Activated naive CD4-positive, alpha-beta T cell treated with anti-CD3 and anti-CD28 coated beads for 36 hours (primary cell): ENCODE measurements at places on chromosomes 2 and 18. TPM values are rescaled to one million over a fixed set of nuclear protein-coding genes. Genes with fewer than 3 reads are reported as not detected.

SERPINB7 gene
- not detected for total RNA-seq

- H3K27ac ChIP-seq, result no peak overlapping the region
- no peak for DNase-seq
- no peaks in the 10 kb centered on the region for H3K36me3 ChIP-seq
These were observed 637.7 kb upstream of the ID2 start for GRCh38 chr2:8044046-8044594.

ABCB11 gene
- total RNA-seq, result not detected

GRCh38 chr18:10497206-10497749 lies 28.5 kb upstream of the NAPG start:
- peaks cover 7% of the 10 kb centered on the region for H3K4me1 ChIP-seq
- no peak overlapping the region for H3K27ac ChIP-seq
- H3K4me3 ChIP-seq, result no peak overlapping the region
- DNase-seq, result no peak

DNA sequence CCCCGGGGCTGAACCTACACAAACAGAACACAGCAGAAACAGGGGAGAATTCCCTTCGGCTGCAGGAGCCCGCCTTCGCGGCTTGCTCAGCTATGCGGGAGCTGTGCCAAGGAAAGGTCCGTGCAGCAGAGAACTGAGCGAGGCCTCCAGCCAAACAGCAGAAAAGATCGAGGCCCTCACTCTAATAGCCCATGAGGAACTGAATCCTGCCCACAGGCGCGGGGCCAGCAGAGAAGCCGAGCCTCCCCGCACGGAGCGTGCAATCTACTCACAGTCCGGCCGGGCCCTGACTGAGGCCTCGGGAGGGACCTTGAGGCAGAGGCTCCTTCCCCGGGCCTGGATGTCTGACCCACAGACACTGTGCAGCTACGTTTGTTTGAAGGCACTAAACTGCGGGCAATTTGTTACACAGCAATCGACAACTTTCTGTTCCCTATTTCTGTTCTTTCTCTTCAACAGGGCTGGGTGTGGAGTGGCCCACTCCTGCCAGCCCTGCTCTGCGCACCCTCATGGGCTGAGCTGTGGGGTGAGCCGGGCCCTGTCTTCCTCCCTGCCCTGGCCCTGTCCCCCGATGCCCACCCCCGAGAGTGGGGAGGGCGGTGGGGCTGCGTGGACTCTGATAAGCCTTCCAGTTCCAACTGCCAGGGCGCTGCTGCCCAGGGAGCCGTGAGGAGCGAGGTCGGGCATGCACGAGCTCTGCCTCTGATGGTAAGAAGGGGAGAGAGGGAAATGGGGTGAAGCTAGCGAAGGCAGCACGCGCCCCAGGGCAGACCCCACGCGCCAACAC lies 13.7 kb downstream of the HES6 start:
- H3K4me3 ChIP-seq, result no peak overlapping the region
- DNase-seq, result no peak
- peaks cover 1% of the 10 kb centered on the region for H3K36me3 ChIP-seq

GRCh38 chr18:62335494-62335893 lies 10.4 kb downstream of the TNFRSF11A start:
- no peaks in the 10 kb centered on the region for H3K36me3 ChIP-seq
- H3K4me3 ChIP-seq, result no peak overlapping the region
- peaks cover 15% of the 10 kb centered on the region for H3K27me3 ChIP-seq
- peaks cover 8% of the 10 kb centered on the region for H3K4me1 ChIP-seq
- H3K27ac ChIP-seq, result no peak overlapping the region

RETREG2 gene
- 44.1 TPM for total RNA-seq

UNC80 gene
- total RNA-seq, result not detected

COL3A1 gene
- not detected for total RNA-seq

GRCh38 chr2:138390316-138390945 lies 111.1 kb upstream of the SPOPL start:
- H3K27ac ChIP-seq, result no peak overlapping the region
- no peaks in the 10 kb centered on the region for H3K36me3 ChIP-seq
- H3K4me3 ChIP-seq, result no peak overlapping the region
- no peaks in the 10 kb centered on the region for H3K4me1 ChIP-seq
- no peak for DNase-seq

UPP2 gene
- not detected for total RNA-seq

DNA sequence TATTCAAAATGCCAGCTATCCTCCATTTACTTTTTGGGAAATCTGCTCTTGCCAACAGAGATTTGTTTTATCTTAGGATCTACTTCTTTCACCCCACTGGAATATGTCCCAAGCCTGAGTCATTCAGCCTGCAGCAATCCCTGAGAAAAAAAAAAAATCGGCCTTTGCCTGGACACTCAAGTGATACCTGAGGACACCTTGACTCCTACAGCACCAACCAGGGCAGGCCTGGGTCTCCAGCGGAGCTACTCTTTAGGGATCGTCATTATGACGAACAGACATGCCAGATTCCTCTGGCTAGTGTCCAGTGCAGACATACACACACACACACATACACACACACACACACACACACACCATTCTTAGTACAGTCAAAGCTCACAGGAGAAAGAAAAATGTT lies 2.2 kb upstream of the UGT1A6 start:
- H3K4me3 ChIP-seq, result no peak overlapping the region
- H3K4me1 ChIP-seq, result no peaks in the 10 kb centered on the region
- peaks cover 3% of the 10 kb centered on the region for H3K27me3 ChIP-seq
- DNase-seq, result no peak

DNA sequence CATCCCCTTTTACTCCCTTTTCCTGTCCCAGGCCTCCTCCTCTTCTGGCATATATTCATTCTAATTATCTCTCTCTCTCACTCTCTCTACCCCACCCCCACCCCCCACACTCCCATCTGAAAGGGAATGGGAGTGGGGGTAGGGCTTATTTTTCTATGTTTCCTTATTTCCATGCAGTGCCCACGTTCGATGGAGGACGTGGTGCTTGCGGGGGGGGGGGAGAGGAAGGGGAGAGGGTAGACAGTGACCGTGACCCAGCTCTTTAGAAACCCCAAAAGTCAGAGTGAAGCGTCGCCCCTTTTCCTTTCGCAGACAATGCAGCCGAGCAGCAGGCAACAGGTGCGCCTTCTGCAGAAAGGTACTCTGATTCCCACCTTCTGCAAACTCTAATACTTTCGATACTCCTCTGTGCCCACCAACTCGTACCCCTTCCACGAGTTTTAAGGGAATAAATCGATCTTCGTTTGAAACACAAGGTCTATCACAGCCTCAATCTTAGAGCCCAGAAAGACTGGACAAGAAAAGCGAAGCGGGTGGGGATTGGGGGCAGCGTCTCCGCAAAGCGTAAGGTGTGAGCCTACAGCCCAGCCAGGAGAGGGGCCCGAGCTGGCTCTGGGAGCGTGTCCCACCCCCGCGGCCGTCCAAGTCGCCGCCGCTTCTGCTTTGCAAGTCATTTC lies 891 bp upstream of the NR4A2 start:
- H3K4me1 ChIP-seq, result peaks cover 45% of the 10 kb centered on the region
- H3K27me3 ChIP-seq, result no peaks in the 10 kb centered on the region
- H3K36me3 ChIP-seq, result peaks cover 32% of the 10 kb centered on the region
- peak overlapping the region; percentile 95 for H3K27ac ChIP-seq
- H3K4me3 ChIP-seq, result peak overlapping the region; percentile 87

DNA sequence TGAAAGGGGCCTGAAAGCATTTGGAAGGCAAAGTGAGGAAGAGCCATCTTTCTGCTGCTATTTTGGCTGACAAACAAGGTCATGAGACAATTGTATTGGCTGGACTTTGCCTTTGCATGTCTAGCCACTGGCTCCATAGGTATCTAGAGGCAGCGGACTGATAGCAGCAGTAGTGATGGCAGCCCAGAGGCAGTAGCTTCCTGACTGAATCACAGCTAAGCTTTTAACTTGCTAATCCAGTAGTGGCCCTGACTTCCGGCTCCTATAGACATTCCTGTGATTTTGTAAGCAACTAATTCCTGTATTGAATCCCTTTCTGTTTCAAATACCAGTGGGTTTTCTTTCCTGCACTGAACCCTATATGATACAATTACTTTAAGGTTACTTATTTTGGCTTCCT lies 69.8 kb upstream of the PDE1A start:
- H3K4me3 ChIP-seq, result no peak overlapping the region
- H3K4me1 ChIP-seq, result no peaks in the 10 kb centered on the region
- H3K27ac ChIP-seq, result no peak overlapping the region
- H3K27me3 ChIP-seq, result no peaks in the 10 kb centered on the region

EN1 gene
- not detected for total RNA-seq

CACNB4 gene
- total RNA-seq, result 0.15 TPM

DNA sequence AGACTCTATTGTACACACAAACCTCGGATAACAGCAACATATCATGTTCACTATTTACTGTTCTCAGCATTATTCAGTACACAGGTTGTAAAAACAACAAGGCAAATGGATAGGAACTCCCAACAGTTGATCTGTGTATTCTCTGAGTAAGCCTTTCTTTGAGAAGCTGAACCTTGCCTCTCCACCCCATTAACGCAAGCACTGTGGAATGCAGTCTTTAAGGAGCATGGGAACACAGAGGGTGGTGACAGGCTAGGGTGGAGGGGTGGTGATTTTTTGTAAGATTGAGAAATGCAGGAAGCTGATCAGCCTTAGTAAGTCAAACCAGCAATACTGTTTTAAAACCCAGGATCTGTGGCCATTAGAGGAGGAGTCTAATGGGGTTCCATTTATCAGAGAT lies 19.6 kb upstream of the SERPINB11 start:
- no peaks in the 10 kb centered on the region for H3K36me3 ChIP-seq
- H3K27ac ChIP-seq, result no peak overlapping the region
- DNase-seq, result no peak
- peaks cover 5% of the 10 kb centered on the region for H3K27me3 ChIP-seq
- H3K4me1 ChIP-seq, result no peaks in the 10 kb centered on the region
- no peak overlapping the region for H3K4me3 ChIP-seq

GRCh38 chr2:85765081-85765731 lies 11.4 kb downstream of the ATOH8 start:
- no peak overlapping the region for H3K27ac ChIP-seq
- H3K36me3 ChIP-seq, result no peaks in the 10 kb centered on the region
- peaks cover 24% of the 10 kb centered on the region for H3K27me3 ChIP-seq
- no peak overlapping the region for H3K4me3 ChIP-seq

IL36B gene
- total RNA-seq, result not detected

- H3K36me3 ChIP-seq, result peaks cover 2% of the 10 kb centered on the region
- no peak overlapping the region for H3K4me3 ChIP-seq
- H3K27me3 ChIP-seq, result no peaks in the 10 kb centered on the region
- peaks cover 9% of the 10 kb centered on the region for H3K4me1 ChIP-seq
- H3K27ac ChIP-seq, result no peak overlapping the region
- no peak for DNase-seq
These were observed 4.2 kb upstream of the IMPA2 start for GRCh38 chr18:11977153-11977466.

- H3K4me3 ChIP-seq, result no peak overlapping the region
- H3K27ac ChIP-seq, result no peak overlapping the region
- no peaks in the 10 kb centered on the region for H3K27me3 ChIP-seq
- no peak for DNase-seq
These were observed 145.1 kb downstream of the COMMD1 start for GRCh38 chr2:62050456-62051045.

GRCh38 chr18:4658804-4659203 lies 203.7 kb upstream of the DLGAP1 start:
- H3K27me3 ChIP-seq, result no peaks in the 10 kb centered on the region
- H3K36me3 ChIP-seq, result no peaks in the 10 kb centered on the region
- H3K4me1 ChIP-seq, result no peaks in the 10 kb centered on the region
- DNase-seq, result no peak
- H3K4me3 ChIP-seq, result no peak overlapping the region

DNA sequence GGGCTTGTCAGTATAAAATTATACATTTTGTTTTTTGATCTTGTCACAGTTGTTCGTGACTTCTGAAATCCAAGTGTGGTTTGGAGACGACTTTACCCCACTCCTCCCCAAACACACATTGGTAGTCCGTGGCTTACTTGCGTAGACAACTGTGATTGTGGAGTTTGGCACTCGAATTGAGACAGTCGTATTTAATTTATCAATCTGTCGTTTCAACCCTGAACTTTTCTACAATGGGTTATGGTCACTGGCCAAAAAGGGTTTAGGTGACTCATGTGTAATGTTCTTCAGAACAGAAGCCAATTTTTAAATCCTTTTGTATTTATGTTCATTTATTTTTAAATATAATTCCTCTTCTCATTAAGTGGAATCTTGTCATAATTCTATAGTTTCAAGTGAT lies 129.9 kb downstream of the SPTBN1 start:
- H3K27me3 ChIP-seq, result no peaks in the 10 kb centered on the region
- peaks cover 91% of the 10 kb centered on the region for H3K4me1 ChIP-seq
- no peak for DNase-seq
- H3K27ac ChIP-seq, result peak overlapping the region; percentile 90
- no peaks in the 10 kb centered on the region for H3K36me3 ChIP-seq

VAMP5 gene
- total RNA-seq, result 18.4 TPM

DNA sequence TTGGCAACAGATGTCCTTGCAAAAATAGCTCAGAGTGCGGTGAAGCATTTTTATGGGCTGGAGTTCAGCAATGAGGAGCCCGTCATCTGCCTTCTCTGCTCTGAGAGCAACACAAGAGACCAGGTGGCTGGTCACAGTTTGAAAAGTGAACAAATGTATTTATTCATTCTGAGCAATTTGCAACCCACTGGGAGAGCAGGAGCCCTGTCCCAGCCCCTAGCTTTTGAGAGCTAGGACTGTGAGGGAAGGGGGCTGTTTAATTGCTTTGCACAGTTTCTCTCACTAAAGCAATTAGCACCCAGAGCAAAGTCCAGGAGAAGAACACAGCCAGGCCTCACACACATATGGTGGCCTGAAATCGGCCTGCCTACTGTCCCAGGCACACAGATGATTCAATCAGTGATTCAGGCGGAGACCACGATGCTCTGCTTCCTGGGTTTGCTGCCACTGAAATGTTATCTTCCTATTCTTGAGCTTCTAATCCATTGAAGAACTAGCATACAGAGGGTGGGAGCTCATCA lies 646.1 kb upstream of the ACVR2A start:
- peaks cover 5% of the 10 kb centered on the region for H3K27me3 ChIP-seq
- no peak overlapping the region for H3K4me3 ChIP-seq
- no peaks in the 10 kb centered on the region for H3K36me3 ChIP-seq
- no peak overlapping the region for H3K27ac ChIP-seq

NCKAP1 gene
- total RNA-seq, result 10.6 TPM

CTNNA2 gene
- total RNA-seq, result not detected

DNA sequence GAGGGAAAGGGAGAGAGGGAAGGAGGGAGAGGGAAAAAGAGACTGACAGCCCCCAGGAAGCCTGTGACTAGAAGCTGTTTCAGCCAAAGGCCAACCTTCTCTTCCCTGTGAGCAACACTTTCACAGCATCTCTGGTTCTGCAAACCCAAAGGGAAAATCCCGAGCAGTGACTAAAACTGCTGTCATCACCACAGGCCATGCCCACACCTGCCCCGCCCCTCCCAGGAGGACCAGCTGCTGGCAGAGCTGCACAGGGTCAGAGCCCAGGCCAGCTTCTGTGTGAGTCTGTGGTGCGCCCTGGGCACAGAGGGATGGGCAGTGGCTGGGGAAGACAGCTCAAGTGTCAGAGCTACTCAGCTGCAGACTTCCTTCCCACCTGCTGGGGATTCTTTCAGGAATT lies 64.9 kb upstream of the OTOS start:
- no peaks in the 10 kb centered on the region for H3K36me3 ChIP-seq
- H3K4me3 ChIP-seq, result no peak overlapping the region
- H3K27me3 ChIP-seq, result peaks cover 27% of the 10 kb centered on the region

- H3K4me1 ChIP-seq, result peaks cover 8% of the 10 kb centered on the region
- no peaks in the 10 kb centered on the region for H3K27me3 ChIP-seq
- no peak overlapping the region for H3K4me3 ChIP-seq
- peak overlapping the region; percentile 83 for H3K27ac ChIP-seq
These were observed 116.2 kb downstream of the STPG4 start for GRCh38 chr2:47038656-47039488.

CCDC85A gene
- total RNA-seq, result not detected

- H3K4me1 ChIP-seq, result peaks cover 27% of the 10 kb centered on the region
- DNase-seq, result no peak
- peak overlapping the region; percentile 49 for H3K4me3 ChIP-seq
- H3K36me3 ChIP-seq, result no peaks in the 10 kb centered on the region
These were observed 1.7 kb downstream of the HOXD8 start for GRCh38 chr2:176130957-176131847.

GRB14 gene
- not detected for total RNA-seq

SRD5A2 gene
- total RNA-seq, result not detected
